A172 (cell line): ENCODE measurements at places on chromosomes 4 and X.

GRCh38 chr4:26525771-26526150 is 35.5 kb upstream of the CCKAR start:
- no peak for DNase-seq

DNA sequence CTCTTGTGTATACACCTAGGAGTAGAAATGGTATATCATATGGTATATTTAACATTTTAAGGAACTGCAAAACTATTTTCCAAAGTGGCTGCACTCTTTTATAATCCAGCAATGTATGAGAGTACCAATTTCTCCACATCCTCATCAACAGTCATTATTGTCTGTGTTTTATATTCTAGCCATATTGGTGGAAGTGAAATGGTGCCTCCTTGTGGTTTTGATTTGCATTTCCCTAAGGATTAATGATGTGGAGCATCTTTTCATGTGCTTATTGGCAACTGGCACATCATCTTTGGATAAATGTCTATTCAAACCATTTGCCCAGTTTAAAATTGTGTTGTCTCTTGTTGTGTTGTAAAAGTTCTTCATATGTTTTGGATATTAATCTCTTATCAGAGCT is 9.6 kb downstream of the BMP15 start:
- no peak for DNase-seq

DNA sequence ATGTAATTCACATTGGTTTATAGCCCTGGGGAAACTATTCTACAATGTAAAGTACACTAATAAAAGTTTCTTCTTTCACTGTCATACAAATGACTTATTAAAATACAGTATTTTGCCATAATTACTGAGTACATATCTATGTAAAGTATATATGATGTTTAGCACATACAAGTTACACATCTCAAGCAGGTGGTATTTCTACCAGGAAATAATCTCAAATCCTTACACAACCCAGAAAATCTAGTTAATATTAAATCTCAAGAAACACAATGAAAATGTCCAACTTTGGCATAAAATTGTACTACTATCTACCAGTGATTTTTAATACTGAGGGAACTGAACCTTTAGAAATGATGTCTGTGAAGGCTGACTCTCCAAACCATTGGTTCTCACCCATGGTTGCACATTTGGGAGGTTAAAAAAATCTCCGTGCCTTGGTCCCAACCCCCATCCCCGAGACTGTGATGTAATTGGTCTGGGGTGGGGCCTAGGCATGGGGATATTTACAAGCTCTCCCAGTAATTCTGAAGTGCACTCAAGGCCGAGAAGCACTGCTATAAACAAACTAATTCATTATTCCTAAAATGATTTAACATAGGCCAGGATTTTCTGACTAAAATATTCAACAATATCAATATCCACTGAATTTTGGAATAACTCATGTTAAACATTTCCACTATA is 27.6 kb downstream of the MAP3K15 start:
- DNase-seq = no peak

GRCh38 chrX:102708900-102709299 is 3.3 kb upstream of the GPRASP2 start:
- no peak for DNase-seq

DNA sequence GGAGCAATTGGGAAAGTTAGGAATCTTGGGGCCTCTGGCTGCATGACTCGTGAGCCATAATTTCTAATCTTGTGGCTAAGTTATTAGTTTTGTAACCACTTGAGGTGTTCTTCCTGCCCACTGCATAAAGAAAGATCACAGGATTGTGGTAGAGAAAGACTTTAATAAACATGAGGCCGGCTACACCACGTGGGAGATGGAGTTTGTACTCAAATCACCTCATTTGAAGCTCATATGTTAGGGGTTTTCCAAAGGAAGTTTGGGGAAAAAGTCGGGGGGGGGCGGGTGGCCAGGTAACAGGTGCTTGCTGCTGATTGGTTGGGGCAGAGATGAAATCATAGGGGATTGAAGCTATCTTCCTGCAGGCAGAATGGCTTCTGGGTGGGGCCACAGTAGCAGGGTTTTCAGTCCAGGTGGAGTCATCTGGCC is 287.8 kb downstream of the ZNF674 start:
- peak; percentile 10 for DNase-seq

GRCh38 chr4:38782452-38783108 is at the start of gene TLR10:
TLR10 (minus strand) TSS chr4:38782990; CDS start chr4:38775590, 7,400 bp downstream.
- DNase-seq = peak; percentile 36

DNA sequence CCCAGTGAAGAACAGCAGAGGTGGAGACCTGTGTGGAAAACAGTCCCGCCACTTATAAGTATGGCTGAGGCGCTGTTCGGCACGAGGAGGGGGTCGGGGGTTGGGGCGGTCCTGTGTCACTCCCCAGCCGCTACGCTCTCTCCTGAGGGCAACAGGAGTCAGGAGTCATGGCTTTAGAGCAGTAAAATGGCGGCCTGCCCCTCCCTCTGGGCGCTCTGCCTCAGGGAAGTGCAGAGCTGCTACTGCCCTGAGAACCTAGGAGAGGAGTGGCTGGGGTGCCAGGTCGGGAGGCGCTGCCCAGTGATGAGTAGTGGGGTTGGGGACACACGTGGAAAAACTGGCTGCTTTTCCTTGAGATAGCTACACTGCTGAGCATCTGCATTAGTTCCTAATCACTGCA is 551.2 kb upstream of the AMOT start:
- no peak for DNase-seq

GRCh38 chr4:93394545-93395081 is 433.9 kb upstream of the ATOH1 start:
- peak; percentile 18 for DNase-seq

DNA sequence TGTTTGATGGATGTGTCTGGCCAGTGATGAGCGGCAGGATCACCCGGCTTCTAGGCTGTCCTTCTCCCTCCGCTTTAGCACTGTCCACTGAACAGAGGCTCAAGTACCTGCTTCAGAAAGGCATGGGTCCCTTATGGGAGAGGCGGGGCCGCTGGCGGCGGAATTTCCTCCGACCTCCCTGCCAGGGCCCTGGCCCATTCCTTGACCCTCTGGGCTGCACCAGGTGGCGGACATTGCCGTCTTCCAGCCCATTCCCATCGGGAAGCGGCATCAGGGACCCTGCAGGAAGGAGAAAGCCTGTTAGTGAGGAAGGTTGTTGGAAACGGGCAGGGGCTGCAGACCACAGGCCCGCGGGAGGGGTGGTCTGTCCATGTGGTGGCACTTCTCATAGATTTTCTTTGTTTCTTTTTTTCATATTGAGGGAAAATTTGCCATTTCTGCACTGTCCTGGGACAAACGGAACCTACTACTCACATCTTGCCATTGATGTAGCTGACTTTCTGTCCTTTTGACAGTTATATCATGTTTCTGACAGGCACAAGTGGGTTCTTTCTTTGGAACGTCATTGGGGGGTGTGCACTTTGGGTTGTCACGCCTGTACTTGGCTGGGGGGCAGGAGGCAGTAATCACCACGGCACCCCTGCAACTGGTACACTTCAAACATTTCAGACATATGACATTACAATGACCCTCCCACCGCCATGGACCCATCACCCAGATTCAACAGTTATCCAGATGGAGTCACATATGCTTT is 6.1 kb downstream of the APLN start:
- DNase-seq = no peak

- DNase-seq = no peak
Measured at GRCh38 chr4:47829438-47829837, 8.4 kb downstream of the CORIN start.

DNA sequence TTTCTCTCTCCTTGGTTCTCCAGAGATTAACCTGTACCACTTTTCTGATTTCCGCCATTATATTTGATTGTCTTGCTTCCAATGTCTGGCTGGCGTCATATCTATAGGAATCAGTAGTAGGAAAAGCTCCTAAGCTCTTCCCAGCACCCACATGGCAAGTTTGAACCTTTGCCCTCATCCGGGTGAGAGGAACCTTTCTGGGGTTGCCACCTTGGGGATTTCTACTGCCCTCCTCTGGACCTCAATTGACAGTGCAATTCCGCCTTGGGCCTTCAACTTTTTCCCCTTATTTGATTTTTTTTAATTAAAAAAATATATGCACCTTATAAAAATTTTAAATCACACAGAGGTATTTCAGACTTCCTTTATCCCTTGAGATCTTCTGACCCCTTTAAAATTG is 2.0 kb upstream of the CXorf66 start:
- peak; percentile 0 for DNase-seq

DNA sequence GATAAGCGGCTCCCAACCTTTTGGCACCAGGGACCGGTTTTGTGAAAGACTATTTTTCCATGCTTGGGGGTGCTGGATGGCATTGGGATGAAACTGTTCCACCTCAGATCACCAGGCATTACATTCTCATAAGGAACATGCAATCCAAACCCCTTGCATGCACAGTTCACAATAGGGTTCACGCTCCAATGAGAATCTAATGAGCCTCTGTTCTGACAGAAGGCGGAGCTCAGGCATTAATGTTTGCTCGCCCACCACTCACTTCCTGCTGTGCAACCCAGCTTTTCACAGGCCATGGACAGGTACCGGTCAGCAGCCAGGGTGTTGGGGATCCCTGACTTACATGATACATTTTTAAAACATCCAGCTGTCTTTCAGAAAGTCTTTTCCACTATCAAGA is 187.3 kb downstream of the SLC39A8 start:
- DNase-seq = no peak

- DNase-seq = no peak
Measured at GRCh38 chrX:10611441-10612090, 8.8 kb downstream of the MID1 start.

DNA sequence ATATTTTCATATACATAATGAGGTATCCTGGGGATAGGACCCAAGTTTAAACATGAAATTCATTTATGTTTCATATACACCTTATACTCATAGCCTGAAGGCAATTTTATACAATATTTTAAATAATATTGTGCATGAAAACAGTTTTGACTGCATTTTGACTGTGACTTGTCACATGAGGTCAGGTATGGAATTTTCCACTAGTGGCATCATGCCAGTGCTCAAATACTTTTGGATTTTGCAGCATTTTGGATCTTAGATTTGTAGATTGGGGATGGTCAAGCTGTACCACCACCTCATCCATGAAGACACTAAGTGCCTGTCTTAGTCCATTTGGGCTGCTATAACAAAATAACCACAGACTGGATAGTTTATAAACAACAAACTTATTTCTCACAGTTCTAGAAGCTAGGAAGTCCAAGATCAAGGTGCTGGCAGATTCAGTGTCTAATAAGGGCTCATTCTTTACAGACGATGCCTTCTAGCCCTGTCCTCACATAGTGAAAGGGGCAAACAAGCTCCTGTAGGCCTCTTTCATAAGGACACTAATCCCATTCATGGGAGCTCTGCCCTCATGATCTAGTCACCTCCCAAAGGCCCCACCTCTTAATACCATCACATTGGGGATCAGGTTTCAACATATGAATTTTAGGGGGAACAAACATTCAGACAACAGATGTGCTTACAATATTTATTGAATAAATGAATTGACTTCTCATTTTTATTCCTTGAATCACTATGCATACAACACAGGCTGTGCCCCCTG is 9.4 kb downstream of the NUDT6 start:
- no peak for DNase-seq

- DNase-seq = no peak
Measured at GRCh38 chr4:106195435-106195950, 120.5 kb downstream of the TBCK start.

GRCh38 chr4:24477919-24478318 is 106.4 kb downstream of the DHX15 start:
- DNase-seq = peak; percentile 19

- peak; percentile 1 for DNase-seq
Measured at GRCh38 chr4:34534916-34535315, 1709.4 kb downstream of the ARAP2 start.

- DNase-seq = no peak
Measured at GRCh38 chrX:1750267-1750666, 135.4 kb downstream of the ASMT start.

- no peak for DNase-seq
Measured at GRCh38 chrX:133638285-133638684, 223.0 kb upstream of the GPC4 start.

DNA sequence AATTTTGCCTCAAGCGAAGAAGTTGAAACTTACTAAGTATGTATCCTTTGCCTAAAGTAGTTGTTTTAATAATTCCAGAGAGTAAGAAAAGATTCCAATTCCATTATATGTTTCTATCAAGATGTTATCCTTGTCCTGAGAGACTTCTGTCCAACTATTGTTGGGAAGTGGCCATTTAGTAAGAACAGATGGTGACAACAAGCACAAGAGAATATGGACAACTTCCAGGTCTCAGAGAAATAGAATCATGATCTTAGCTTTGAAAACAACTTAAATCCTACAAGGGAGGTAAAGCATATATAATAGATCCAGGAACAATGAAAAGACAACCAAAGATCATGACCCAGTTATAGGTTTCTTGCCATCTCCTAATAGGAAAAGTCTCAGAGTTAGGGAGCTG is 486.6 kb upstream of the PCDH10 start:
- DNase-seq = no peak

DNA sequence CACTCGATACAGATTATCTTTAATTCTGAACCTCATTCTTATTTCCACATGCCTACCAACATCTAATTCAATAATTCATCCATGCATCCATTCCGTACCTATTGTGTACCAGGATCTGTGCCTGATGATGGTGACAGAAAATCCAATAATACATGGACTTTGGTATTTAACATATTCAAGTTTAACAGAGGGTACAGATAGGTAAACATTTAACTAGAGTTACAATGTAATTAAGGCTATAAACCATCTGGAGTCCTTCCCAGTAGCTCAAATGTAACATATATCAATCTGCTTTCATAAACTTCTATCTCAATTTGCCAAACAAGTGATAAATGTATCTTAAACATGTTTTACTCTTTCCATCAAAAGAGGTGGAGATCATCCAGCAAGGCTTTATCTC is 561.5 kb upstream of the FTHL17 start:
- DNase-seq = no peak

GRCh38 chr4:25969374-25970155 is 55.5 kb downstream of the SMIM20 start:
- DNase-seq = no peak

- no peak for DNase-seq
Measured at GRCh38 chrX:111492085-111492484, 19.4 kb upstream of the SERTM2 start.

- DNase-seq = no peak
Measured at GRCh38 chr4:42643685-42644084, 13.2 kb downstream of the ATP8A1 start.

GRCh38 chr4:56289934-56290333 is 97.4 kb downstream of the AASDH start:
- DNase-seq = no peak

GRCh38 chr4:137979938-137980337 is 262.2 kb downstream of the SLC7A11 start:
- no peak for DNase-seq

- DNase-seq = no peak
Measured at GRCh38 chr4:78865451-78865850, 73.8 kb downstream of the PAQR3 start.

GRCh38 chrX:37083880-37084279 is 75.7 kb downstream of the FAM47C start:
- no peak for DNase-seq

- DNase-seq = no peak
Measured at GRCh38 chr4:39205000-39205399, 22.7 kb downstream of the WDR19 start.

- peak; percentile 23 for DNase-seq
Measured at GRCh38 chr4:182555997-182556418, 312.8 kb downstream of the TENM3 start.
